Osteoblast (primary cell): ENCODE measurements at places on chromosomes 6 and 20. TPM values are rescaled to one million over a fixed set of nuclear protein-coding genes. Genes with fewer than 3 reads are reported as not detected.

The SIRPB2 gene
- under 0.01 TPM in 1 of 2 replicates, not detected in the other for total RNA-seq

The ZNF512B gene
- 12.1 and 14.5 TPM in 2 replicates for total RNA-seq

- DNase-seq, result no peak
Observed at GRCh38 chr6:15561447-15562199, 101.2 kb downstream of the DTNBP1 start.

GRCh38 chr6:146598772-146599405 lies at the start of gene ADGB:
ADGB (plus strand) TSS chr6:146598972; CDS start chr6:146599041, 69 bp downstream.
- peak; percentile 81 for DNase-seq

GRCh38 chr20:64049060-64049877 lies at the start of gene SOX18:
SOX18 (minus strand) TSS chr20:64049639; CDS start chr20:64049516, 123 bp downstream.
- DNase-seq, result no peak

DNA sequence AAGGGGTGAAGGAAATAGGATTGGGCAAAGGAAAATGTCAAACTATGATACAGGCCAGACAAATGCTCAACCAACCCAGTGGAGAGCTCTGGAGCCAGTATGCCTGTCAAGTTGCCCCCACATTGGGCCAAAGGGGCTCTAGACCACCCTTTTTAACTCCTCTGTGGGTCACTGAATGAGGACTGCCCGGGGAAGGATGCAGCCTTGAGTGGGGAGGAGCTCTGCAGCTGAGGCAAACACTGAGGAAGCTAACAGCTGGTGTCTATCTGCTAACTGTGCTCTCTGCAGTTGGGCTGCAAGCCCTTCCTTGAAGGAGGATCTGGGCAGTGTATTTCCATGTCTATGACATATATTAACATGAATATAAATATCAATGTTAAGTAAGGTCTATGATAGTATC lies 98.4 kb upstream of the PRSS16 start:
- DNase-seq, result no peak

The BHLHE23 gene
- total RNA-seq, result not detected in 2 replicates

DNA sequence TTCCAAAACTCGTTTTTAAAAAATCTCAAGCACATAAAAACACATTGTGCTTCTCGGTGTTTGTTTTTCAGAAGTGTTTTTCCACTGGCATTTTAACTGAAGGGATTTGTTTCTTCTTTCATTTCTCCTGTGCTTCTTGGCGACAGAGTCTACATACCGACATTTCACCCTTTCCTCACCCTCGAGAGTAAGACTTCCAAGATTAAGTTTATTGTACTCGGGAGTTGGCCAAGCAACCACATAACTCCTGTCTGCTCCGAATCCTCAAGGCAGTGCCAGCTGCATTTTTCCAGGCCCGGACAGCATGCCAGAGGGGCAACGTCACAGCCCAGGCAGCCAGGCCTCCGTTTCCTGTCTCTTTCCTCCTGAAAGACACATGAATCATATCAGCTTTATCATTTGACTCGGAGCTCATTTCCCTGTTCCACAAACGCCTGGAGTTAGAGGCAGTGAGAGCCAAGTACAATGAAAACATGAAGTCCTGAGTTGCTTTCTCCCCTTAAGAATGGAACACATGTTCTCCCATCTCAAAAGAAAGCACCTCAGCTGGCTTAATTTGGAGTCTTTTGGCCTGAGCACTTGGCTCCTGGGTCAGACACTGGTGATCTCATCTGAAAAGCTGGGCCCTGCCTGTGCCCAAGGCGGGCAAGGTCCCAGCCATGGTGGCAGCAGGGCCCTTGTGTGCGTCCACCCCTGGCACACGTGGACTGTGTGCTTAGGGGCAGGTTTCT lies 23.2 kb upstream of the FAM50B start:
- DNase-seq, result peak; percentile 97

- DNase-seq, result peak; percentile 44
Observed at GRCh38 chr6:158926414-158926813, 73.6 kb downstream of the RSPH3 start.

The TTBK1 gene
- total RNA-seq, result under 0.01 TPM in 1 of 2 replicates, not detected in the other

GRCh38 chr20:25499855-25500434 lies 85.4 kb downstream of the NINL start:
- DNase-seq, result no peak

DNA sequence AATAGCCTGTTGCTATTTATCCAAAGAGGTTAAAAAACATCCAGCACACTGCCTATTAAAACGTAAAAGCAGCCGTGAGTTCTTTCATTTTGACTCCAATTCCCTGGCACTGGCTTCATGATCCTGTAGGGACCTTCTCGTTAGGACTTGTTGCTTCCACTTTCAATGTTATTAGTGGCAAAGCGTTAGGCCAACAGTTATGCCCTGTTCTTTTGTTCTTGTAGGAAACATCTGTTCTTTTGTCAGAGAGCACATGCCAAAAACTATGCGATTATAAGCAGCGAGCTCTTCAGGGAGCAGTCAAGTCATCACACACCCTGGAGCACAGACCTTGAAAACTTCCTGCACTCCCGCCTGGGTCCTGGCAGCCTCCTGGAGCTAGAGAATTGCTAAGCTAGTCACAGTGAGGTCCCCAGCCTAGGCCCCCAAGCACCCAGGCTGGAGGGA lies 609.5 kb upstream of the ARID1B start:
- DNase-seq, result no peak

The AVP gene
- total RNA-seq, result not detected in 2 replicates

GRCh38 chr20:16381444-16381843 lies 191.8 kb downstream of the KIF16B start:
- no peak for DNase-seq

GRCh38 chr20:53071833-53072232 lies 99.7 kb downstream of the TSHZ2 start:
- DNase-seq, result no peak

The CDH22 gene
- total RNA-seq, result not detected in 2 replicates

The OLIG3 gene
- not detected in 2 replicates for total RNA-seq

- DNase-seq, result peak; percentile 59
Observed at GRCh38 chr20:57473246-57474048, 51.5 kb downstream of the CTCFL start.

The GJA10 gene
- total RNA-seq, result not detected in 2 replicates

- DNase-seq, result no peak
Observed at GRCh38 chr6:165636402-165637048, 26.5 kb downstream of the PDE10A start.

DNA sequence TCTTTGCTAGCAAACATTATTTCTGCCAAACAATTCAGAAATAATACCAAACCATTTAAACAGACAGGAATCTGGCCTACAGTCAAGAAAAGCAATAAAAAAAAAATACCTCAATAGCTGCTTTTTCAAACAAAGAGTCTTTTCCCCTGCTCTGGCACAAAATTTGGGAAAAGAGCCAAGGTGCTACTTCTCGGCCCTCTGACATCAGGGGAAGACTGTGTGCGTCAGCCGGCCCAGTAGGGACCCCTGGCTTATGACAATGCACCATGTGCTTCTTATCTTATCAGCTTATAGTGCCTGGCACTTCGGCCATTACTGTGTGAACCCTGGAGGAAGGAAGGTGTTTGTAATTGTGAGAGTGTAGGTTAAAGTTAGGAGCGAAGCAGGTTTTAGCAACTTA lies 89.4 kb downstream of the PDE10A start:
- DNase-seq, result no peak

DNA sequence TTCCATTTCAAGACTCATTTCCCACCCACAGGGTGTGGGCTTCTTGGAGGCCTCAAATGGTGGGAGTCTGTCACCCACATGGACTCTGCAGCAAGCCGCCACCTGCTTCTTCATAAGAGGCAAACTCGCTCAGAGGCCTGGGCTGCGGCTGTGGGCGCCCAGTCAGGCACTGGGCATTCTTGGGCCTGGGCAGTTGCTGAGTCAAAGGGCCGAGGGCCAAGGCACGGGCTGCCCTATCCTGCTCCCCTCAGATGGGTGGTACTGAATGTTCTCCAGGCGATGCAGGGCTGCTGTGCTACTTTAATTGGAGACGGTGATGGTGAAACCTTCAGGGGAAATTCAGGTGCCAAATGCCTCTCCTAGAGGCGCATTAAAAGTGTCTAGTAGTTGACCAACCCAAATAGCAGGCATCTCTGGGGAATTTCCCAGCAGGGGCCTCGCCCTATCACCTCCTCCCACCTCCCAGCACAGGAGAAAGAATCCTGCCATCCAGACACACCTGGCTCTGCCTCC lies 57.9 kb downstream of the MAFB start:
- DNase-seq, result no peak

- peak; percentile 77 for DNase-seq
Observed at GRCh38 chr6:57064809-57065208, 18.3 kb downstream of the KIAA1586 start.

GRCh38 chr6:24477070-24477469 lies 12.3 kb downstream of the GPLD1 start:
- no peak for DNase-seq

DNA sequence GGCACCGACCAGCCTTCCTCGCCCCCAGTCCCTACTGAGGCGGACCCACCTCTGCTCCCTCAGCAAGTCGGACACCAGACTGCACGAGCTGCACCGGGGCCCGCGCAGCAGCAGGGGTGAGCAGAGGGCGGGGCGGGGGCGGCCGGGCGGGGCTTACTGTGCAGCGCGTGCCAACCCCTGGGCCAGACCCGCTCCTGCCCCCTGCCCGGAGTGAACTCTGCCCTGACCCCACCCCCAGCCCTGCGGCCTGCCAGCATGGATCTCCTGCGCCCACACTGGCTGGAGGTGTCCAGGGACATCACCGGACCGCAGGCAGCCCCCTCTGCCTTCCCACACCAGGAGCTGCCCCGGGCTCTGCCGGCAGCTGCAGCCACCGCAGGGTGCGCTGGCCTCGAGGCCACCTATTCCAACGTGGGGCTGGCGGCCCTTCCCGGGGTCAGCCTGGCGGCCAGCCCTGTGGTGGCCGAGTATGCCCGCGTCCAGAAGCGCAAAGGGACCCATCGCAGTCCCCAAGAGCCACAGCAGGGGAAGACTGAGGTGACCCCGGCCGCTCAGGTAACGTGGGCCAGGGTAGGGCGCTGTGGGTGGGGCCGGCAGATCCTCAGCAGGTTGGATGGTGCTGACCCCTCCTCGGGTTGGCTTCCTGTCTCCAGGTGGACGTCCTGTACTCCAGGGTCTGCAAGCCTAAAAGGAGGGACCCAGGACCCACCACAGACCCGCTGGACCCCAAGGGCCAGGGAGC lies 1.5 kb upstream of the SLC2A4RG start:
- DNase-seq, result peak; percentile 86

- no peak for DNase-seq
Observed at GRCh38 chr20:36400909-36401735, 95.0 kb downstream of the DLGAP4 start.

DNA sequence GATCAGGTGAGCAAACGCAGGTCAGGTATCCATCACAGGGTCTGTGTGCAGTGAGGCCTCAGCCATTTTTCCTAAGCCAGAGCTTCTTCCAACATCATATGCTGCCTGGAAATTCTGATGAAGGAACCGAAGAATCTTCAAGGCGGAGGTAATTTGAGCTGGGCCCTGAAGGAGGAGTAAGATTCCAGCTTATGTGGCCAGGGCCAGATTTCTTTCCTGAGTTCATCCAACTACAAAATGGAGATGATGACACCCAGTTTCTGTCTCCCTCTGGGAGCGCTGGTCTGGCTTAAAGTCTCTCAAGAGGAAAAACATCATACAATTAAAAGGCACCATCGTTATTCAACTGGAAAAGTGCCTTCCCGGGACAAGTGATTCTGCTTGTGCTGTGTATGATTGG lies 6.9 kb upstream of the MANBAL start:
- peak; percentile 81 for DNase-seq

DNA sequence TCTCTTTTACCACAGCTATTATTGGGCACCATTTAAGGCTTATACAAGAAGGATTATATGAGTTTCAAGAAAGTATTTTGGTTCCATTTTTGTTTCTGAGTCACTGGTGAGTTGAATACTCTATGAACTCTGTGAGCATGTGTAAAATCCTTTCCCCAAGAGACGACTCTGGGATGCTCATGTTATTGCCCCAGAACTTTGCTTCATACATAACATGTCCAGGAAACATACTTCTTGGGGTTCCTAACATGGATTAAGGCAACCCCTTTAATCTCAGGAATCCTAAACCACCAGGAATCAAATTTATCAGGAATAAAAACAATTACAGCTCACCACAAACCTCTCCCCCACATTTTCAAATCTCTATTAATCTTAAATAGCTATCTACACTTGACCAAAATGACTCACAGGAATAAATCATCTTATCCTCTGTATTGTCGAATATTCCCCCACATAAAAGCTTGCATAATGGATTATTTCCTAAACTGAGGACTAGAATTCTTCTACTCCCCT lies 117.5 kb upstream of the COL21A1 start:
- DNase-seq, result peak; percentile 51

The COL21A1 gene
- total RNA-seq, result 8.0 and 19.2 TPM in 2 replicates

- DNase-seq, result no peak
Observed at GRCh38 chr6:167589615-167589940, 237.1 kb upstream of the AFDN start.

The IL20RA gene
- total RNA-seq, result 0.29 and 0.36 TPM in 2 replicates

DNA sequence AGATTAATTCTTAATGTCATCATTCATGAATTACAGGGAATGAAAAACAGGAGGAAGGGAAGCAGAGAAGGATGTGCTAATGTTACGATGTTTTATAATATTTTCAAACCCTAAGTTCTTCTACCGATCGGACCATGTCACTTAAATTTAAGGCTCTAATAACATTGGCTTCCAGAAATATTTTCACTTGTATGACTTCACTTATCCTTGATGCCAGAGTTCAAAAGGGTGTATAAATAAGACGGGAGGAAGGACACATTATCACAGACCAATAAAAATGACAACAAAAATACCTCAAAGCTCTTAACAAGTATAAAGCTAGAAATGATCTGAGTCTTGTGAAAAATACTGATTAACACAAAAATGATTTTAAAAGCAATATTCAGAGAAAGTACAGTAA lies 370.4 kb upstream of the CITED2 start:
- DNase-seq, result peak; percentile 58

DNA sequence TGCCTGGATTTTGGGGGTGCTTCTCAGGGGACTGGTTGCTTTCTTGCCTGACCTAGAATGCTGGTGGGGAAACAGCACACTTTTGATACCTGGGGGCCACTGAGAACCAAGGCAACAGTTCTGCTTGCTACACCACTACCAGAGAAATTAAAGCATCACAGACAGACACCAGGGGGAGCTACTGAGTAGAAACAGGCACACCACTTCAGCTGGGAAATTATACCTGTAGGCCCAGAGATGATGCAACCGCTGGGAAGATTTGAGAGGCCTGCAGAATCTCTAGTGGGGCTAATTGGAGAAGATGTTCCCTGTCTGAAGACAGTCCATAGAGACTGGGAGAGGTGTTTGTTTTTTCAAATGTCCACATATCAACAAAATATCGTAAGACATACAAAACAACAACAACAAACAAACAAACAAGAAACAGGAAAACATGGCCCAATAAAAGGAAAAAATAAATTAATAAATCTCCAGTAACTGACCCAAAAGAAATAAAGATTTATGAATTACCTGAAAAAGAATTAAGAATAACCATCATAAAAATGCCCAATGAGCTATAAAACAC lies 129.4 kb upstream of the RIN2 start:
- no peak for DNase-seq

- DNase-seq, result no peak
Observed at GRCh38 chr6:15876406-15876805, 213.6 kb upstream of the DTNBP1 start.
